ENCODE measurements at places on chromosomes 1 and 21. TPM values are rescaled to one million over a fixed set of nuclear protein-coding genes. Genes with fewer than 3 reads are reported as not detected.

GRCh38 chr1:15422871-15423270 is 13.2 kb downstream of the EFHD2 start:
- no peak overlapping the region for H3K4me3 ChIP-seq
- H3K36me3 ChIP-seq = no peaks in the 10 kb centered on the region
- H3K27ac ChIP-seq = peak overlapping the region; percentile 83
- H3K27me3 ChIP-seq = no peaks in the 10 kb centered on the region
- peaks cover 15% of the 10 kb centered on the region for H3K4me1 ChIP-seq
- DNase-seq = no peak

DNA sequence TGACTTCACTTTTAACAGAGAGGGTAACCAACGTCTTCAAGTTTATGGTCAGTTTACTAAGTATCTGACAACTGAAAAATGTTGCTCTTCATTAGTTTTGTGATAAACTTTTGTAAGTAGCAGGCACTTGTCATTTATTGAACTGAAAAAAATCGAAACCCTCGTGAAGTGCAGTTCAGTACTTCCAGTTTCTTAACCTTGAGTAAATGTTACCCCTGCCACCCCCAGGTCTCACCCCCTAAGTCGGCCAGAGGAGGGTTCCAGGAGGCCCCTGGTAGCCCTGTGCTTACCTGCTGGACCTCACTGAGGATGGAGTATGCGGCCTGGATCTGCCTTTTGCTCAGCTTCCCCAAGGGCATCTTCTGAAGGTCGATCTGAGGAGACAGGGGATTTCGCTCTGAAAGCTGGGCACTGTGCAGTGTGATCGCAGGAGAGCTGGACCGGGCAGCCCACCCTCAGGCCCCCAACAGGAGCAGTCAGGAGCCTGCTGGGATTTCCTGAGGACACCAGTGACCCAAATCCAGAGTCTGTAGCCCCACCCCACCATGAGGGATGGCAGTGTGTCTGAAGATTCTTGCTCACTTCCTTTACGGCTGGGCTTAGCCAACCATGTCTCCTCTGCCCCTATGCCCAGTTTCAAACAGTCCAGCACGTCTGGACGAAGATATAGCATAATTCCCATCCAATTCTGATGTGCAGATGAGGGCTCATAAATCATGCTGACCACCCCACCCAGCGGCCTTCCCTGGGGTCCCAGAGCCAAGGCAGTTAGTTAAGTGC is 37.6 kb downstream of the PARP1 start:
- peaks cover under 1% of the 10 kb centered on the region for H3K4me1 ChIP-seq
- no peak for DNase-seq
- no peaks in the 10 kb centered on the region for H3K27me3 ChIP-seq
- no peak overlapping the region for H3K4me3 ChIP-seq

DNA sequence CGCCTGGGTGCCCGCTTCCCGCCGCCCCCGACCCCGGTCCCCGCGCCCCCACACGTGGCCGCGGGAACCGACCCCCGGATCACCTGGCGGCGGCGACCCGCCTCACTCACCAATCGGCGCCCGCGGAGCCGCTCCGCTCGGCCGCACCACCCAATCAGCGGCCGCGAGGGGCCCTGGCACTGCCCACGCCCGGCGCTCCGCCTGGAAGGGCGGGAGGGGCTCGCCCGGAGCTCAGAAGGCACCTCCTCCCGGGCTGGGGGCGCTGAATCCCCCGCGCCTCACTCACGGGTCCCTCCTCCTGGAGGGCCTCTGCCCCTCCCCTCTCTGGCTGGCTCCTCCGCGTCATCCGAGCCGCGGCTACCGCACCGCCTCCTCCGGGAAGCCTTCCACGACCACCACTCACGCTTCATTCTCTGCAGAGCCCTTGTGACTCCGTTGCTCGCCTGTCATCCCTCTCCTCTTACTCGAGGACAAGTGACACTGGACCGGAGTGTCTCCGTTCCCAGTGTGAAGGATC is 374 bp downstream of the SH2D5 start:
- H3K27ac ChIP-seq = peak overlapping the region; percentile 70
- H3K4me3 ChIP-seq = peak overlapping the region; percentile 51
- peak; percentile 85 for DNase-seq
- H3K4me1 ChIP-seq = peaks cover 16% of the 10 kb centered on the region

The VWA5B1 gene
- 0.24 TPM for total RNA-seq

DNA sequence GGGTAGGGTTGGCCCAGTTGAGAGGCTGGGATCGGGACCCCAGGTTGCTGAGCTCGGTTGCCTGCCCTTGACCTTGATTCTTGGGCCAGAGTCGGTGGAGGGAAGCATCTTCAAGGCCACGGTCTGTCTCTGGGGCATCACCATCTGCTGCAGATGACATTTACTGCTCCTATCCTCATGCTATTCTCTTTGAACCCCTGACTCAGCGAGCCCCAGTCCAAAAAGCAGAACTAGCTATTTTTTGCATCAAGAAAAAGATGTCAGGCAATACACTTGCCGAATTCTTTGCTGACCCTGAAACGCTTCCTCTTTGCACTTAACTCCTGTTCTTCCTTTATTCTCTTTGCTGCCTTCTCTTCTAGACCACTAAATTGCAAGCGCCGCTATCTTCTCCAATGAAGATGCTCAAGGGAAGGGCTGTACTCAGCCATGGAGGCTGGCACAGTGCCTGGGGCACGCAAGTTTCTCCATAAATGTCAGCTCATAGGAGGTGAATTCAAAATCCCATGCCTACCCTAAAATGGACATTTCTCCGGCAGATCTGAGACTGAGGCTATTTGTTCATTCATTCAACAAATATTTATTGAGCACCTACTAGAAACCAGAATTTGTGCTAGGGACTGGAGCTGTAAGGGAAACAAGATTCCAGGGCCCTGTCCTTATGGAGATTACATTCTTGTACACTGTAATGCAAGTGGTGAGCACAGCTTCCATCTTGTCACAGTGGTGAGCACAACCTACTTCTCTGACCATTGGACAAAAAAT is 20.5 kb upstream of the CAPZB start:
- no peaks in the 10 kb centered on the region for H3K27me3 ChIP-seq
- peaks cover 5% of the 10 kb centered on the region for H3K4me1 ChIP-seq
- peak overlapping the region; percentile 63 for H3K27ac ChIP-seq
- DNase-seq = no peak
- no peak overlapping the region for H3K4me3 ChIP-seq

The TAS1R1 gene
- total RNA-seq = not detected

The S100A2 gene
- total RNA-seq = 1.7 TPM

GRCh38 chr1:187236199-187236598 is 407.4 kb downstream of the PLA2G4A start:
- no peak overlapping the region for H3K27ac ChIP-seq
- H3K27me3 ChIP-seq = no peaks in the 10 kb centered on the region
- no peak overlapping the region for H3K4me3 ChIP-seq
- H3K4me1 ChIP-seq = no peaks in the 10 kb centered on the region
- no peaks in the 10 kb centered on the region for H3K36me3 ChIP-seq

DNA sequence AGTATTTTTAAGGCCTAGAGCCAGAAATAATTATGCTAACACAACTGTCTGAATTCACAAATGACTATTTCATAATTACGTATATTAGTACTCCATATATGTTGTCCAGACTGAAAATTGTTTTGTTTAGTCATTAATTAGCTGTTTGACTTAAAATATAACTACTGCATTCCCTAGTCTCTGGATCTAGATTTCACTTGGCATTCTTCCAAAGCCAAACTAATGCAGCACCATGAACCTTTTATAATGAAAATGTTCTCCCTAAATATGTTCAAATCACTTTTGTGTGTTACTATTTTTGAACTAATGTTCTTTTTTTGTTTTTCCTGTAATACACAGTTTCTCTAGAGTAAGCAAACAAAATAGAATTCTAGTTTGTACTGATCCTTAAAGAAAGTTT is 46.1 kb downstream of the CAMTA1 start:
- H3K4me1 ChIP-seq = no peaks in the 10 kb centered on the region
- H3K27ac ChIP-seq = no peak overlapping the region
- DNase-seq = no peak
- H3K4me3 ChIP-seq = no peak overlapping the region

DNA sequence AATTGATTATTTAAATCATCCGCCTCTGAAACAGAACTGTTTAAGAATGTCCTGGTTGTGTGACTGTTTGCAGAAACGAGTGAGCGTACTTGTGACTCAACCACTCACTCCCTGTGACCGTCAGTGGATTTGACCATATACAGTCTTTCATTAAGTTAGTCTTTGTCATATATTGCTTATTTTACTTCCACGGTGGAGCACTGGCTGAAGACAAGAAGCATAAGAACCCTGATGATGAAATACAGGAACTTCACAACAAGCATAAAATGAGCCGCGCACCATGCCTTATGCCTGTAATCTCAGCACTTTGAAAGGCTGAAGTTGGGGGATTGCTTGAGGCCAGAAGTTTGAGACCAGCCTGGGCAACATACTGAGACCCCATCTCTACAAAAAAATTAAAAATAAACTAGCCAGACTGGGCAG is 194.0 kb downstream of the TOMM20 start:
- no peak overlapping the region for H3K27ac ChIP-seq
- H3K4me3 ChIP-seq = no peak overlapping the region
- H3K36me3 ChIP-seq = no peaks in the 10 kb centered on the region
- H3K4me1 ChIP-seq = no peaks in the 10 kb centered on the region
